Activated naive CD8-positive, alpha-beta T cell treated with anti-CD3 and anti-CD28 coated beads for 36 hours (primary cell): ENCODE measurements at places on chromosomes 7 and 10. TPM values are rescaled to one million over a fixed set of nuclear protein-coding genes. Genes with fewer than 3 reads are reported as not detected.

DNA sequence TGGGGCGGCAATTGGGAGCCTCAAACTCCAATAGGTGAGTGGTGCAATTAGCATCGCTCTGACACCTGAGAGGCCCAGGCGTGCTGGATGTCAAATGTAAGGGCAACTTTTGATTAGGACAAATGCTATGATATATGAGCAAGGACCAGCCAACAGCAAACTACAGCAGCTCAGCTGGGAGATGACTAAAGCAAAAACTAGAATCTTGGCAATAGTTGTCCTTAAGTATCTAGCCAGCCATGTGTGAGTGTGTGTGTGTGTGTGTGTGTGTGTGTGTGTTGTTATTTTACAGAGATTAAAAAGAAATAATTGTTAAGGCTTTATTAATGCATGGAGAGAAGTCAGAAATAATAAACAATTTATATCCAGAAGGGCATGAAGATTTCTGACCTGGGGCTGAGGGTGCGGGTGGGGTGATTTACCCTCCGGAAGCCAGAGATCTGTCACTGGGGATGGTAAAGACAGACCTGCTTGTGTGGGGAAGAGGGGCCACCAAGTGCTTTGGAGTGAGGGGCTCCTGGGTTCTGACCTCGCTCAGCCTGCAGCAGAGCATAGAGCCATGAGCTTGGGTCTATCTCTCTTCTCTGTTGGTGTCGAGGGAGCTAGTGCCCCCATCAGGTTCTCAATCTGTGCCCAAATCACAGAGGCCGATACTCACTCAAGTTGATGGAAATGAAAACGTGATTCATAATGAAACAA is 77.3 kb downstream of the EMX2 start:
- peaks cover 25% of the 10 kb centered on the region for H3K27me3 ChIP-seq
- no peaks in the 10 kb centered on the region for H3K36me3 ChIP-seq
- H3K4me3 ChIP-seq = no peak overlapping the region
- H3K27ac ChIP-seq = no peak overlapping the region
- DNase-seq = no peak

GRCh38 chr10:85810674-85811073 is 555.9 kb downstream of the GRID1 start:
- no peak for DNase-seq
- H3K4me3 ChIP-seq = no peak overlapping the region
- H3K27me3 ChIP-seq = no peaks in the 10 kb centered on the region
- no peak overlapping the region for H3K27ac ChIP-seq
- H3K36me3 ChIP-seq = no peaks in the 10 kb centered on the region
- no peaks in the 10 kb centered on the region for H3K4me1 ChIP-seq

The CISD1 gene
- 65.4 TPM for total RNA-seq

The DLX6 gene
- not detected for total RNA-seq
